ENCODE measurements at places on chromosomes 12 and 14.

- DNase-seq: no peak
Measured at GRCh38 chr14:104676694-104677511, 12.5 kb upstream of the INF2 start.

- DNase-seq: no peak
Measured at GRCh38 chr12:34390846-34391700, 368.8 kb downstream of the ALG10 start.

DNA sequence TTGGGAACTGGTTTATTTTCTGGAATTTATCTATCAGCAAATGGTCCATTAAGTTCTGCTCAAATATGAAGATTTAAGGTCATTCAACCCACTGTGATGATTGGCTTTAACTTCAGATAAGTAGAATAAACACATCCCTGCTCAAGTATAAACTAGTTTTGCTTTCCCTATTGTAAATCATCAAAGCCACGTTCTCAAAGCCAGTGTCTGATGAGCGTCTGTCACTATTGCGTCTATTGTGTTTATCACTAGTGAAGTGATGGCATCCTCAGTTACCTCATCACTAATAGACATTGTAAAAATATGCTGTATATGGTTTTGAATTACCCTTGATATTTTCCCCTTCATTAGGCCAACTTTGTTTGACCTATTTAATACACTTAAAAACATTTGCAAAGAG is 351.3 kb downstream of the BCAT1 start:
- DNase-seq: no peak

DNA sequence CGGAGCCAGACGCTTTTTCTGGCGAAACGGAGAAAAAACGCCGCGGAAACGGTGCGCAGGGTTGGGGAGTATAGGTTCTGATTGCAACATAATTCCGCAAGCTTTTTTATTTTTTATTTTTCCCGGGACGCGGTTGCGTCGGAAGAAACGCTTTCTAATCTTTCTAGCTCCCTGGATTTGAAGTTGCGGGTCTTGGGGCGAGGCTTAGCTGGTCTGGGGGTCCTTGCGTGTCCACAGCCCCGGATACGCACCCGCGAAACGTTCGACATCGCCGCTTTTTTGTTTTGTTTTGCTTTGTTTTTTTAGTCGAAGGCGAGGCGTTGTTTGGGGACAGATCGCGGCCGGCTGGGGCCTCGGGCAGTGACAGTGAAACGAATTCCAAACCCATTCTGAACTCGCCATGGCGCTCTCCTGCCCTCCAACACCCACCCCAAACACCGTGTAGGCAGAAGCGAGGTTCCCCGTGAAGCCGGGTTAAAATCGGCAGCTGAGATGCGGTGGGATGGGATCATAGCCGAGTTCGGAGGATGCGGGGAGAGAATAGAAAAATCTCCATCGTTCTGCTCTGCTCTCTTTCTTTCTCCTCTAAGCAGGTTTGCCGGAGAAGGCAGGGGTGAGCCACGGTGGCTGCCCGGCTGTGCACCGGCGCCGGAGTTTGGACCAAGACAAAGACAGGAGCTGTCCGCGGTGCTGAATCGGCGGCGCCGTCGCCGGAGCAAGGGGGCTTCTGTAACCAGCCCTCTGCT is 8.1 kb upstream of the LHX5 start:
- peak; percentile 9 for DNase-seq

DNA sequence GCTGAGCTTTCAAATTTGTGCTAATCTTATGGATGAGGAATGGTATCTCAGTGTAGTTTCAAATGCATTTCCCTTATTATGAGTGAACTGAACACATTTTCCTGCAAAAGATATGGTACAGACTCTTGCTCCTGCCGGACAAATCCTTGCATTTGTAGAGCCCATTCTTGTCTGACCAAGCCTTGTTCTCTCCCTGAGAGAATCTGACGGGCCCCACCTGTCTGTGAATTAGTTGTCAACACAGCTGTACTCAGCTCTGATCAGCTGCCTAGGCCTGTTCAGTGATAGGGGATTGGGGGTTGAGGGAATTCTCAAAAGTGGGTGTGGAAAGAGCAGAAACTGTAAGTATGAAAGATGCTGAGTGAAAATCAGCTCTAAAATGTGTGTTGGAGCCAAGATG is 42.8 kb upstream of the SCN8A start:
- no peak for DNase-seq

- DNase-seq: no peak
Measured at GRCh38 chr14:72605921-72606220, 288.0 kb downstream of the DPF3 start.

- DNase-seq: no peak
Measured at GRCh38 chr14:55129428-55130195, 560 bp downstream of the LGALS3 start.

GRCh38 chr12:107318806-107319532 is 225.6 kb upstream of the CRY1 start:
- no peak for DNase-seq

DNA sequence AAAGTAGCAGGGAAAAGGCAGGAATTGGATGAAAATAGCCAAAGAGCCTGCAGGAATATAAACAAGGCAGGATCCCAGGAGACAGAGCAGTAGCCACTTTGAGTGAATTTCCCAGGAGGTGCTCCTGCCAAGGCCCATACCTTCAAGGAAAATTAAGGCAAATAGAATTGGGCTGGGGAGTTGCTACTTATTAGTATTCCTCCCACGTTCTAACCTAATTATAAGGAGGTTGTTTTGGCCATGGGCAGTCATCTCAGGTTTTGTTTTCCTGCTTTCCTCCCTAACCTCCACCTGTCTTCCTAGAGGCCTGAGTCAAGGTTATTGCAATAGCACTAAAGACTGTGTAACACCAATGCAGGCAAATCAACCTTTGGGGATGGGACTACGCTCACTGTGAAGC is 73.1 kb downstream of the DAD1 start:
- no peak for DNase-seq

GRCh38 chr12:117347588-117347987 is 13.8 kb downstream of the NOS1 start:
- no peak for DNase-seq

DNA sequence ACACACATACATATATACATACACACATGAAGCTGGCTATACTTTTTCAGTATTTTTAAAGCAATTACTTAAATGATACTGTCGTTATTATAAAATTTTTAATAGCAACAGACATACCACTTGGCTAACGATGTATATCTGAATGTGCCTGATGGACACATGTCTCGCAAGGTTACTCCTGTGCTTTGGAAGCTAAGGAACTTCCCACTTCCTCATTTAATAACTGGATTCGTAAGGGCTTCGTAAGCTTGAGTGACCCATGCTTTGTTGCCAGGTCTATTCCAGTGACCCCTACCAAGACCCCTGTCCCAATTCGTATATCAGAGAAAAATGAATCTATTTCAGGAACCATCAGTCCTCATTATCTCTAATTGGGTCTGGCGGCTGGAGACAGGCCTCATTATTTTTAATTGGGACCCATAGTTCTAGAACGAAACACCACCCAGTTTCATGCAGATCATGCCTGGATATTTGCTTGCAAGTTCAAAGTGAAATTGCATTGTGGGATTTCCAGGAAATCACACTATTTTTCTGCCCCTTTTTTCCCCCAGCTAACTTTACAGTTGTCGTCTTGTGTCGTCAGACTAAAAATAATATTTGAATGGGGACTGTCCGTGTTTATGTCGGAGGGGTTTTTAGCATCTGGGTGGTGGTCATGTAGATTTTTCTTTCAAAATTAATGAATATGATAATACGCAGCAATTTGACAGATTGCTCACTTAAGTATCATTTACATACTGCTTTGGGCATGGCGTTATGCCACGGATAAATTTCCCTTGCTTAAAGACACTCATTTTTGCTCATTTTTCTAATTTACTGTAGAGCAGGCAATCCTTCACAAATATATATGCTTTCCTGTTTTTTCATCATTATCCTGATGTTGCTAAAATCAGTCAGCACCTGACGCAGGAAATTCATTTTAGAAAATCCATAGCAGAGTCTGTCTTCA is 17.1 kb upstream of the MYO1H start:
- DNase-seq: no peak

GRCh38 chr12:105801351-105801750 is 337.4 kb downstream of the NUAK1 start:
- DNase-seq: no peak

DNA sequence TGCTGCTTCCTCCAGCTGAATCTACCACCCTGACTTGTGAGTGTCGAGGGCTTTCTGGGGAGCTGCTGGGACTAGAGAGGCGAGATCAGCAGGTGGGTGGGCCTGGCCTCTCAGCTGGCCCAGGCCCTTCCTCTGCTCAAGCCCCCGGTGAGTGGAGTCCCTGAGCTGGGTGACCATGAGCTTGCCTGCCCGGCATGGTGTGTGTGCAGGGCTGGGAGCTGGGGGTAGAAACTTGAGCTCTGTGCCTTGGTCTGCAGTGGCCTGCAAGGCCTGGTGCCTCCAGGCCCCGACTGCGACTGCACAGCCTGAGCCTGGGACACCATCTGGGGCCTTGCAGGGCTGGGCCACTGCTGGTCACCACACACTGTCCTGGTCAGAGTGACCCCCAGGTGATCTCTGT is 67.4 kb downstream of the KIF26A start:
- DNase-seq: no peak

GRCh38 chr14:52741865-52742264 is 11.9 kb downstream of the STYX start:
- DNase-seq: no peak

DNA sequence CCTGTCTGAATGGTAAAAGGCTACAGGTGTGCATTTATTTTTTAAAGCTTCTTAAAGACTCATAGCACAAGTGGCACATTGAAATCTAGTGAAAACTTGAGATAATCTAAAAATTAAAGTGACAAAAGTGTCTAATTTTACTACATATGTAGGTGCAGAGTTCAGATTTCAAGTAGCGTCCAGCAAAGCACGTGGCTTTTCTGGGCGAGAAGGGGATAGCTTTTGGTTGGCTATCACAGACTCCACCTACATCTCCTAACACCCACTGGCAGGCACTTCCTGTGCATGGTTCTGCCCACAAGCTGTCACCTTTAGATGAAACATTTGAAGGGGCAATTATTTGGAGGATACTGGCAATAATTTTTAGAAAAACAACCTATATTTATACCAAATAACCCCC is 1.9 kb upstream of the PITPNM2 start:
- no peak for DNase-seq

DNA sequence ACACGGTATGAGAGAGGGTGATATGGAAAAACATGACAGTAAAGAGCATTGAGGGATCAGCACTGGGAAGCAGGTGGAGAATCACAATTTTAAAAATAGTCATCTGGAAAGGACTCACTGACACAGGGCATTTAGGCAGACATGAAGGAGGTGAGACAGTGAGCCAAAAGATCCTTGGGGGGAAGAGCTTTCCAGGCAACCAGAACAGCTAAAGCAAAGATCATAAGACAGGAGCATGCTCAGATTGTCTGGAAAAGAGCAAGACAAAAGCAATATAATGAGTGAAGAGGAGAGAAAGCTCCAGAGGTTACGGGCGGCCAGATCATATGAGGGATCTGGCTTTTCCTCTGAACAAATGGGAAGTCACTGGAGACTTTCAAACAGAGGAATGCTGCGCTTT is 63.9 kb downstream of the DENND5B start:
- no peak for DNase-seq

GRCh38 chr12:48601013-48601756 is 31.3 kb upstream of the LALBA start:
- no peak for DNase-seq

DNA sequence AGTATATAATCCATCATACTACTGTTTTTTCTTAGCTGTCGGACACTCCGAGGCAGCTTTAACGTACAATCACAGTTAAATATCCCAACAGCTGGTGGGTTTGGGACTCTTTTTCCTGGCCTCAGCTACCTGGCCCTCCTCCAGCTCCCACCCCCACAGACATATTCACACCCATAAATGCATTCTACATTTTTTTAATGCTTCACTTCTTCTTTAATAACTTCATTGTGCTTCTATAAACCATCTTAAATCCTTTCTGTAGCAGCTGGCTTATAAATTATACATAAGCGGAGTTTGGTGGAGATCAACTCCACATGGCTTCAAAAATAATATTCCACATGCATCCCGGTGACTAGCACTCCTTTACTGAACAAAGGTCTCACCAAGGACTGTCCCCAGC is 33.3 kb downstream of the TDG start:
- DNase-seq: no peak

GRCh38 chr12:45575823-45576475 is 153.6 kb upstream of the ARID2 start:
- DNase-seq: no peak

DNA sequence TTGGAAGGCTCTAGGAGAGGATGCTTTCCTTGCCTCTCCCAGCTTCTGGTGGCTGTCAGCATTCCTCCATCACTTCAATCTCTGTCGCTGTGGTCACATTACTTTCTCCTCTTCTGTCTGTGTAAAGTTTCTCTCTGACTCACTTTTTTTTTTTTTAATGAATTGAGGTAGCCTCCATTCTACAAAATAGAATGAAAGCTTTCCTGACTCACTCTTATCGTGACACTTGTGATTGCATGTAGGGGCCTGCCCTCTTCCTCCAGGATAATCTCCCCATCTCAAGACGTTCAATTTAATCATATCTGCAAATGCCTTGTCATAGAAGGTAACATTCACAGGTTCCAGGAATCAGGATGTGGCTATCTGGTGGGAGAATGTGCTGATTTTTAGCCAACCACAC is 153.5 kb upstream of the HMGA2 start:
- no peak for DNase-seq

DNA sequence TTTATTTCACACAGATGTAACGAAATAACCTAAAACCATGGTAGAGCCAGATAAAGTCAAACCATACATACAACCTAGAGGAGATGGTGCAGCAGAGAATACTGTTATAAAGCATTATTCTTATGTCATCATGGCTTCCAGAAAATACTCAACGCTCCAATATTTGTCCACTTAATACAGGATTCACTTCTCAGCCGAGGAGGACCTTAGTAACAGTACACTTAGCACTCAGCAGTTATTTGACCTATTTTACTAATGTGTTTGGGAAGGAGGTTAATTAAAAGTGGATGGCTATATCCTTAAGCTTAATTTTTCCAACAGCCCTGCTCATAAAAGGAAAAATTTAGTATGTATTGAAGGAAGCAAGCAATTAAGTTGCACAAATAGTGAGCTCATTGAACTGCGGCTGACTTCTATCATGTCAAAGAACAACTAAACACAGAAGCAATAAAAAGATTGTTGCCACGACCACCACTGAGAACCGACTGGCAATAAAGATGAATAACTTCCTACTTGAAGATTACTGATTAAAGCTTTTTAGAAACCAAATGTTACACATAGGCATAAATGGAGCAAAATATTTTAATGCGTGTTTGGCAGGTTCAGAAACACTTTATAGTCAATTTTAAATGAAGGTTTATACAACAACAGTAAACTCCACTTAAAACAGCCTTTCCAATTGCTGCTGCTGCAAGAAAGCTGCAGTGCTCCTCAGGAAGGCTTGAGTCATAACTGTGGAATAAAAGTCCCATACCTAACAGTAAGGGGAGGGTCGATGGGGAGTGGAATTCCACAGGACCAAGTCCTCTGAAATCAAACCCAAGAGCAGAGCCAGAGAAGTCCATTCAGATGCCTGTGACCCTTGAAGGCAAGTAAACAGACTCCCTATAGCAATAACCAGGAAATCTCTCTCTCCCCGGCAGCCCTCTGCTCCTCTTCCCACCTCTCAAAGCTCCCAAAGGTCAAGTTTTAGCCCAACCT is 218.9 kb upstream of the CDKN3 start:
- no peak for DNase-seq

GRCh38 chr14:88188745-88189416 is 134.2 kb downstream of the KCNK10 start:
- no peak for DNase-seq

GRCh38 chr12:7864601-7865150 is 8.0 kb downstream of the SLC2A14 start:
- no peak for DNase-seq

- DNase-seq: no peak
Measured at GRCh38 chr14:96362071-96362964, 823 bp downstream of the ATG2B start.
